ENCODE measurements at places on chromosomes 2 and 18.

GRCh38 chr2:104658144-104658835 is 195.6 kb upstream of the POU3F3 start:
- DNase-seq: no peak

DNA sequence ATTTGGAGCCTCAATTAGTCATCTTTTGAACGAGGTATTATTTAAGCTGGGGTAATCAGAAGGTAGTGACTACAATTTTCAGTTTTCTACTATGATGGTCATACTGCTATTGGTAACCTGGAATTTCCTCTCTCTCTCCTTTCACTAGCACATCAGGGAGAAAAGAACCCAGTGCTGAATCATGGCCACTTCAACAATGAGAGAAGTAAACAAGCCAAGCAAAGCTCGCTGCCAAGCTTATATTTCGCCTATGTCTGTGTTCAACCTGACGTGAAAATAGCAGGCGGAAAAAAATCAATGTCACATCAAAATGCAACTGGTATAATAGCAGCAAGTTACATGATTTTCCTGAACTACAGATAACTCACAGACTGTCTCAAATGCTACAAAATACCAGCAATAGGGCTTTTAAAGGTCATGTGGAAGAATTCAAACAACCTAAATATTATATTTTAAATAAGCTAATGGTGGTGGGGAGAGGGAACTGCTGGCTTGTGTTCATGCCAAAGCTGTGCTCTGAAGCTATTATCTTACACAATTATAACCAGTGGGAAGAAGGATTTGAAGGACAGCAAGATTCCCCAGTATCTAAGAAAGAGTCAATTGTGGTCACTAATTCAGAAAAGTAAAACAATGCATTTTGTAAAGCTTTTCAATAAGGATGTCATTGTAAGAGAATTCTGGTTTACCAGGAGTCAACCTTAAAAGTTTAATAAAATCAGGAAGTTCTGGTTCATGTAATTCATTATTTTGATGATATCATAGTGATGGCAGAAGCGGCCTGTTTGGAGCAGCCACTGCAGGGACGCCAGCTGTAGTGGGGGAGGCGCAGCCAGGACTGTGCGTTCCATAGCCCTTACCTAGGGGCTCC is 38.0 kb downstream of the RNF152 start:
- no peak for DNase-seq

- no peak for DNase-seq
These were observed 11.8 kb upstream of the PROC start for GRCh38 chr2:127406454-127406853.

GRCh38 chr2:182324665-182325064 is 102.2 kb downstream of the PDE1A start:
- peak; percentile 13 for DNase-seq

DNA sequence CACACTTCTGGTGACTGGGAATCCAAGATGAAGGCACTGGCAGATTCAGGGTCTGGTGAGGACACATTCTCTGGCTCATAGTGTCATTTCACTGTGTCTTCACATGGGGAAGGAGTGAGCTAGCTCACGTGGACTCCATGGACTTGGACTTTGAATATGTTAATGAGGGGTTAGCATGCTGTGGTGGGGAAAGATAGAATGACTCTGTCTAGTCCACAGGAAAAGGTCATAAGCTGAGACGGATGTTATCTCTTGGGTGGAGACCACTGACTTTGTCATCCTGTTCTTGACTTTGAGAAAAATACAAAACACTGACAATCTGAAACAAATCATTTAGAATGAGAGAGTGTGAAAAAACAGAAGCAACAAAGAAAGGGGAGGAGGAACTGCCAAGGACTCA is 145.9 kb downstream of the PIK3C3 start:
- DNase-seq: no peak

DNA sequence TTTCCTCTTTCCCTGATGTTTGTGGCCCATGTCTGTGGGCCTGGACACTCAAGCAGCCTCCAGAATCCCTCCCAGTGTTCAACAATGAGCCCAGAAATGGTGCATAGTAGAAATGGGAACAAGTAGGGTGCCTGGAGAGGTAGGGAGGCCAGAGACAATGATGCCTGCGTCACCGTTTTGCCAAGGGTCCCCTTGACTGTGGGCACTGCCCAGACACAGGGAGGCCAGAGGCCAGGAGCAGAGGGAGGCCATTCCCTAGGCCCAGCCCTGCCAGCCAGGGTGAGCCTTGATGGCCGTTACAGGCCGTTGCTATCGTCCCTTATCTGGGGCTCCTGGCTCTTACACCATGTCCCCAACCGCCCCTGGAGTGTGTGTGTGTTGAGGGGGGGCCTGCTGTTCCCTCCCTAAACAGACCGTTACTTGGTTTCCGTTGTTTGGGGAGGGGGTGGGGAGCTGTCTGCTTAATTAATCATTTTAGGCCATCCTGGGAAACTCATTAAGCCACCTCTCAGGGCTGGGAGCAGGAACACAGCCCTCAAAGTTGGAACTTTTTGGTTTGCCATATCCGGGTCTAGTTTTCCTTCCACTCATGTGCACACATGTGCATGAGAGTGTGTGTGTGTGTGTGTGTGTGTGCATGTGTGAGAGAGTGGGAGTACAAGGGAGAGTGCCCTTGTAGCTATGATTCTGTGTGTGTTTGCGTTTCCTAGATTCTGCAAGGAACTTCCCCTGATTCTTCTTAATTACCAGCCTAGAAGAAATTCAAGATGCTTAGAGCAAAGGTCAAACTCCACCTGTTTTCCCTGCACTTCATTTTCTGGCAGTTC is 135.2 kb upstream of the HAAO start:
- DNase-seq: no peak

DNA sequence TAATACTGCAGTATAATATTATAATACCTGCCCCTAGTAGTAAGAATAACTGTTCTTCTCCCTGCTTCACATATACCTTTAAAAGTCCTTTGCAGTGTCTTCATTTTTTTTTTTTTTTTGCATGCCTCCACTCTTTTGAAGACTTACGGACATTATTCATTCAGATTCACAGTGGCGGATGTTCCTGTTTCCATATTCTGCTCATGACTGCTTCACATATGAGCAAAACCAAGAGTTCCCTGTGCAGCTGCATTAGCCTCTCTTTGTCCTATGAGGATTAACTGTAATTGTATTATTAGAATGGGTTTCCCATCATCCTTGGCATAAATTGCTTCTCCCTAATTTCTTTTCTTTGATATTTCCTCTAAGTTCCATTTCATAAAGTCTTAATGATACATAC is 12.8 kb downstream of the IL18RAP start:
- DNase-seq: no peak

GRCh38 chr18:56233595-56233994 is 404.8 kb downstream of the TXNL1 start:
- DNase-seq: peak; percentile 94

GRCh38 chr18:8045160-8045883 is 478.2 kb downstream of the PTPRM start:
- DNase-seq: peak; percentile 78

DNA sequence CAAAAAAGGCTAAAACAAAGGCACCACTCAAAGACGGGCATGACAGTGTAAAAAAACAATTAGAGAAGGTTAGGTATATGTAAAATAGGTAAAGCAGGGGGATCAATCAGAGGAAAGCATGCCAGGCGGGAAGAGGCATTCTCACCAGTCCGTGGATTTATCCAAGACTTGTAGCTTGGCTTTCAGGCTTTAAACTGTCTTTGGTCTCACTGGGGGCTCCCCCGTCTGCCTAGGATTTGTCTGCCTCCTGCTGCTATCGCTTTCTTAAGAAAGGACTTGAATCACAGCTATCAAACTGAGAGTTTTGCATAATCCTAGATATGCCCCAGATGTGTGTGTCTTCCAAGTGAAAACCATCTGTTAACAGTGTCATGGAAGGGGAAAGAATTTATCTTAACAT is 11.1 kb upstream of the GORASP2 start:
- no peak for DNase-seq

DNA sequence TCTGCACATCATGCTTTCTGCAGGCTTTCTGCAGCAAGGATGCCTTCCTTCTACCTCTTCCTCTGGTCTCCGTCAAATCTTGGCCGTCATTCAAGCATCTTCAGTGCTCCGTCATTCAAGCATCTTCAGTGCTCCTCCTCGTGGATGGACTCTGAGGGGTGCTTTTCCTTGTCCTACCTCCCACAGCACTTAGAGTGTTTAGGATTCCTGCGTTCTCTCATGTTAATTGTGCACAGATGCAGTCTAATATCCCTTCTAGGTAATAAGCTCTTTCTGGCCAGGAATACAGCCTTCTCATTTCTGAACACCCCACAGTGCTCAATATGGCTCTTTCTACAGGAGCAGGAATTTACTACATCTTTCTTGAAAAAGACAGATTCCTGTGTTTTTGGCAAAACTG is 59.8 kb downstream of the ZNF236 start:
- no peak for DNase-seq

DNA sequence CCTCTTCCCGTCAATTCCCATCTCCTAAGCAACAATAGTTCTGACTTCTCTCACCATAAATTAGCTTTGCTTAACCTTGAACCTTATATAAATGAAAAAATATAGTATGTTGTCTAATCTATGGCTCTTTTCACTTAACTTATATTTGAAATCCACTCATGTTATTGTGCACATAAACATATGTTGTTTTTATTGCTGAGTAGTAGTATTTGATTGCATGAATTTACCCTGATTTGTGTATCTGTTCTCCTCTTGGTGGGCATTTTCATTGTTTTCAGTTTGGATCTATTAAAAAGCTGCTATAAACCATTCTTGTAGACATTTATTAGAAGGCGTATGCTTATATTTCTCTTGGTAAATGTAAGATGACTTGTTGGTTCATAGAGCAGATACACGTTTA is 874.3 kb upstream of the ZEB2 start:
- DNase-seq: no peak

DNA sequence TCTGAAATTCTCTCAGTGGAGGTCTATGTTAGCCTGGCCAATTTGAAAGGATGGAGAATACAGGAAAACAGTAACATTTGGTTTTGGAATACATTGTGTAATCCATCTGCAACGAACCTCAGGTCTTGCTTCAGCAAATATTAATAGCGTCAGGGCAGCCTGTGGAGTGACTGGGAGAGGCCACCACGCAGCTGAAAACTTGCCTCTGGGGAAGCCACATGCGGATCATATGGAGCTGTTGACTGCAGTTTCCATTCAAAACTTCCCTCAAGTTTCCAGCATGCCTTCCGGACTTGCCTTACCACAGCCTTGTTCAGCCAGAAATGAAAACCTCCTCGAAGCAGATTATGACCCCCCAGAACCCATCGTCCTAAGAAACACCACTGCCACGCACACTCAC is 25.7 kb downstream of the BCL11A start:
- DNase-seq: peak; percentile 83

GRCh38 chr2:223165423-223166214 is 113.6 kb downstream of the KCNE4 start:
- DNase-seq: no peak

DNA sequence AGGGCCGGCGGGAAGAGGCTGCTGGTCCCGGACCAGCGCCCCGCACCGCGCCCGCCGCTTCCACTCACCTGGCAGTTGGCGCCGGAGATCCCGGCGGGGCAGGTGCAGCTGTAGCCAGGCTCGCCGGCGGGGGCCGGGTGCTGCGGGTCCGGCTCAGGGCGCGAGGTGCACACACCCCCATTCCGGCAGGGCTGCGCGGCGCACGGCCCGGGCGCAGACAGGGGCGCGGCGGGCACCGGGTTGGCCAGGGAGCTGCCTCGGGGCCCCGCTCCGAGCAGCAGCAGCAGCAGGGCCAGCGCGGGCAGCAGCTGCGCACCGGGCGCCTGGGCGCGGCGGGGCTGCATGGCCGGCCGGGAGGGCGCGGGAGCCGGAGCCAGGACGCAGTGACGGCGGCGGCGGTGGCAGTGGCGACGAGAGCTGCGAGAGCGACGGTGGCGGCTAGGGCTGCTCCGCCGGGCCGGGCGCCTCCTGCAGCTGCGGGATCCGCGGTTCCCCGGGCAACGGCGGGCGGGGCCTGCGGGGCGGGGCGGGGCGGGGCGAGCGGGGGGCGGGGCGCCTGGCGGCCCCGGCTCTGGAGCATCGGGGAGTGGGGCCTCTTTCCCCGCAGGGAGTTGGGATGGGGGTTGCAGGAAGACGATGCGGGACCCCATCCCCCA is at the start of gene DNER:
Gene DNER, minus strand, starts transcription at position 476 of the 656 bp plus-strand sequence. Its CDS starts 132 bp downstream, at position 344.
- no peak for DNase-seq

GRCh38 chr2:100397976-100398375 is 19.5 kb downstream of the CHST10 start:
- DNase-seq: no peak

- peak; percentile 22 for DNase-seq
These were observed 198.2 kb downstream of the PARD3B start for GRCh38 chr2:204743393-204743960.

GRCh38 chr2:23452853-23453420 is 68.0 kb downstream of the KLHL29 start:
- DNase-seq: peak; percentile 78

DNA sequence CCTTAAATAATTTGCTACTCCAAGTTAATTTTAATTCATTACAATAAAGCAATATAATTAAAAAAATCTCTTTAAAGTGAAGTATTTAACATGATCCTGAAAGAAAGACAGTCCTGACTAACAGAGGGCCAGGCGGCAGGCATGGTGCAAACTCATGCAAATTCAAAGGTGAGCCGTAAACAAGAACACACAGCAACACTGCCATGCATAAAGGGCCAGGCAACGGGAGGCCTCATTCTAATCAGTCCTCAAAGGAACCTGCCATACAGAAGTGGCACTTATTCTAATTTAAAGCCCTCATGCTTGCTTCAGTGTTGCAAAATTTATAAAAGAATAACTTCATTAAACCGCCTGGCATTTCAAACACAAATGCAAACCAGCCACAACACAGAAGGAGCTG is 277.0 kb downstream of the ZNF521 start:
- no peak for DNase-seq

DNA sequence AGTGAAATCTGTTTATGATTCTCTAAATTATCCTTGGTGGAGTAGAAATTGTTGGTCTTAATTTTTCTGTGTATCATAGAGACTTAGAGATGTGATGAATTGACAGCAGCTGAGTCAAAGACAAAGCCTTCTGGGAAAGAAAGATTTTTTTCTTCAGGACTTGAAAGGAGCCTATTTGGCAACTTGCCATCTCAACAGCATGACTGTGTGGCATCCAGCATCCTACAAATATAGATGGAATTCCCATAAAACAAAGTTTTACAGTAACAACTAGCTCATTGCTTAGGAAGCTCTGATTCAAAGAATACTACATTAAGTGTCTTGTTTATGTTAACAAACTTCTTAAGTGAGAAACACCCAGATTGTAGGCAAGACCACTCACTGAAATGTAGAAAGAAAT is 79.2 kb upstream of the SETBP1 start:
- peak; percentile 88 for DNase-seq

DNA sequence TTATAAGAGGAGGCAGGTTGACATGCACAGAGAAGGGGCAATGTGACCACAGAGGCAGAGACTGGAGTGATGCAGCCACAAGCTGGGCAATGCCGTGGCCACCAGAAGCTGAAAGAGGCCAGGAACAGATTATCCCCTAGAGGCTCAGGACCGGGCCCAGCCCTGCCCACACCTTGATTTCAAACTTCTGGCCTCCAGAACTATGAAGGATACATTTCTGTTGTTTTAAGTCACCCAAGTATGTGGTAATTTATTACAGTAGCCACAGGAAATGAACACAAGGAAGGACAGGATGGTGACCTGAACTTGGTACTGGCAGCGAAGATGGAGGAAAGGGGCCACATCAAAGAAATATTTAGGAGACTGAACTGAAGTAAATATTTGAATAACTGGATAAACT is 66.8 kb upstream of the RIOK3 start:
- no peak for DNase-seq

GRCh38 chr2:212842544-212843185 is 304.1 kb upstream of the ERBB4 start:
- peak; percentile 62 for DNase-seq
